ENCODE measurements at places on chromosomes 2 and 18. TPM values are rescaled to one million over a fixed set of nuclear protein-coding genes. Genes with fewer than 3 reads are reported as not detected.
A peak's percentile ranks its signal among the peaks of the same experiment; 100 is the strongest.

Gene EIF4E2
- 41.5 TPM for polyA plus RNA-seq

Gene NTSR2
- not detected for polyA plus RNA-seq

DNA sequence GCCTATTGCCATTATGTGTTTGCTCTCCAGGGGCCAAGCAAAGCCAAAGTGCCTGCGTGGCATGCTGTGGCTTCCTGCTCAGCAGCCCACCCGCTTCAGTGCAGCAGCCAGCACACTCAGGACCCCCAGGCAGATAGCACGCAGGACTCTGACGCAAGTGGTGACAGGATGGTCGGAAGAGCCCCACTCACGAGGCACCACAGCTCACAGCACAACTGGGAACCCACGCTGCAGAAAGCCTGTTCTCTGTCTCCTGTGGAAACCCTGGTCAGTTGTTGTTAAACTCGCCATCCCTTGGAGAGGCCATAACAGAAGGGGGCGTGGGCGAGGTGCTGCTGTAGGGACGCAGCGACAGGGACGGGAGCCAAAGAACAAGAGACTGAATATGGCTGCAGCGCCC is 76.4 kb downstream of the HDAC4 start:
- H3K27ac ChIP-seq = peak overlapping the region; percentile 89
- H3K27me3 ChIP-seq = no peaks in the 10 kb centered on the region
- no peak for DNase-seq
- peak overlapping the region; percentile 34 for H3K4me3 ChIP-seq
- H3K36me3 ChIP-seq = no peaks in the 10 kb centered on the region
- H3K4me1 ChIP-seq = peaks cover 81% of the 10 kb centered on the region

GRCh38 chr2:185522472-185522871 is 216.1 kb upstream of the FSIP2 start:
- no peak for DNase-seq
- no peak overlapping the region for H3K27ac ChIP-seq
- no peaks in the 10 kb centered on the region for H3K27me3 ChIP-seq
- H3K36me3 ChIP-seq = no peaks in the 10 kb centered on the region
- H3K4me3 ChIP-seq = no peak overlapping the region
- H3K4me1 ChIP-seq = no peaks in the 10 kb centered on the region

- no peaks in the 10 kb centered on the region for H3K27me3 ChIP-seq
- DNase-seq = no peak
- H3K27ac ChIP-seq = no peak overlapping the region
- peaks cover 2% of the 10 kb centered on the region for H3K4me1 ChIP-seq
- no peaks in the 10 kb centered on the region for H3K36me3 ChIP-seq
Observed at GRCh38 chr2:167140767-167141166, 252.5 kb downstream of the XIRP2 start.

Gene MC2R
- not detected for polyA plus RNA-seq

DNA sequence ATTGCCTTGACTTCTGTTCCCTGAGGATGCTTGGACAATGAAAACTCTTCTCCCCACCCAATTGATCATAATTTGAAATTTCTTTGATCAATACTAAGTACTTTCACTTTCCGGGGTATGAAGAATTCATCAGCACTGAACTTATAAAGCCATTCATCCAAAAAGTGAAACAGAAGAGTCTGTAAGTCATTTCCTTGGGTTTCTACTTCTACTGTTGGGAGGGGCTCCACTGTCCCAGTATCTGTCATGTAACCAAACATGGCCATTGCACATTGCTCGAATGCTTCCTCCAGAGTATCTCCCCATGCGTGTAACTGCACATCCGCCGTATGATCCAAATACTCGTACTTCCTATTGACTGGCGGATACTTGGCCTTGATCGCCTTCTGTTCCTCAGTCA is 30.3 kb downstream of the NCL start:
- H3K36me3 ChIP-seq = no peaks in the 10 kb centered on the region
- no peak for DNase-seq
- H3K27me3 ChIP-seq = peaks cover 9% of the 10 kb centered on the region
- no peak overlapping the region for H3K27ac ChIP-seq

DNA sequence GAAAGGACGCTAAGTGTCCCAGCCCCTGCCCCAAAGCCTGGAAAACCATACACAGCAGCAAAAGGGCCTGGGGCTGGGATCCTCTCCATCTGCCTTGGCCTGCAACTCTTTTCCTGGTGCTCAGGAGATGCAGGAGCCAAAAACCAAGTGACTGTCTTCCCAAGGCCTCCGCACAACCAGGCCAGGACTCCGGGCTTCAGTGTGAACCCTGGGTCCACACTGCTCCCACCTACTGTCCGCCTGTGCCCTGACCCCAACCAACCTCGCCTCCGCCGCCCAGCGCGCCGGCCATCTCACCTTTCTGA is 1.1 kb downstream of the FEV start:
- no peaks in the 10 kb centered on the region for H3K36me3 ChIP-seq
- peaks cover 59% of the 10 kb centered on the region for H3K27me3 ChIP-seq
- no peak overlapping the region for H3K27ac ChIP-seq
- DNase-seq = no peak
- H3K4me3 ChIP-seq = peak overlapping the region; percentile 26
- H3K4me1 ChIP-seq = peaks cover 52% of the 10 kb centered on the region

DNA sequence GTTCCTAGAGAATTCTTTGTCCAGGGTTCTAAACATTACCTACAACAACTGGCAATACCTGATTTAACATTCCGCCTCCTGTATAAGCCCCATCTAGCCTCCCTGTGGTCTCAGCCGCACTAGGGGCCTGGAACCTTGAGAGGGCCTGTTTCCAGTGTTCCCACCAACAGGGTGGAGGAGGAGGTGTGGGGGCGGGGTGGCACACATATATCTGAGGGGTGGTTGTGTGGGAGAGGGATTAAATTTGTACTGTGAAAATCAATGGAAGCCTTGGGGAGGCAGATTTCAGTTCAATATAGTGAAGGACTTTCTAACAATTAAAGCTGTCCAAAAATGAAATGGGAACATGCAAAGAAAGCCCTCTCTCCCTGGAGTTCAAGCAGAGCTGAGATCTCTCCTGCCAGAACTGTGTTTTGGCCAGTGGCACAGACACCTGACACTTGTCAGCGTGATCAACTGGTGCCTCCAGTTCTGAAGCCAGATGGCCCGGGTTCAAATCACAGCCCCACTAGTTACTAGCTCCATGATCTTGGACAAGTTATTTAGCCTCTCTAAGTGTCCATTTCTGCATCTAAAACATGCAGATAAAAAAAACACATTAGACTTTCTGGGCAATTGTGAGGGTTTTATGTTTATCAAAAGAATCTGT is 17.0 kb upstream of the FZD7 start:
- no peaks in the 10 kb centered on the region for H3K4me1 ChIP-seq
- H3K36me3 ChIP-seq = no peaks in the 10 kb centered on the region
- peaks cover 2% of the 10 kb centered on the region for H3K27me3 ChIP-seq

- peaks cover 5% of the 10 kb centered on the region for H3K27me3 ChIP-seq
- H3K4me3 ChIP-seq = no peak overlapping the region
- no peak for DNase-seq
- peaks cover 24% of the 10 kb centered on the region for H3K4me1 ChIP-seq
Observed at GRCh38 chr2:173136599-173136998, 61.0 kb downstream of the MAP3K20 start.

DNA sequence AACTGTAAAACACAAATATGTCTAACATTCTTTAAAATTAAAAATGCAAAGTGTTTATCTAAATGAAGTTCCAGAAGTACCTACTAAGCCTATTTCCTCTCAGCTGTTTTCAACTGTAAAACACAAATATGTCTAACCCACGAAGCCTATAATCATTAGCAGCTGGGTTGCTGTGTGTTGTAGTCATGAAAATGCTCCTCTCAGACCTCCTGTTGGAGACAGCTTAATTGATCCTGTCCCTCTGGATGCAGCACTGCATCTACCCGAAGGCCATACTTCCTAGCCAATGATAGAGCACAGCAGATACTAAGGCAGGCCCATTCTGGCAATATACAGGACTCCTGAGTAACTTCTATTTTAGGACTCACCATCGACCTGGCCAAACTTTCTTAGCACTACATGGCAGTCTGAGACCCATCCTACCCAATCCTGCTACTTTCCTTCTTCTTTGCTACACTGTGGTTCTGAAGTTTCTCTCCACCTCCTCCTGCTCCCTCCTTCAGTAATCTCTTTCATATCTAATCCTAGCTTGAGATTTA is 92.5 kb upstream of the RBBP8 start:
- H3K4me1 ChIP-seq = peaks cover 2% of the 10 kb centered on the region
- H3K36me3 ChIP-seq = no peaks in the 10 kb centered on the region
- no peak for DNase-seq
- H3K4me3 ChIP-seq = no peak overlapping the region
- H3K27ac ChIP-seq = no peak overlapping the region
- H3K27me3 ChIP-seq = peaks cover 3% of the 10 kb centered on the region

- DNase-seq = no peak
- H3K4me1 ChIP-seq = no peaks in the 10 kb centered on the region
- peaks cover 8% of the 10 kb centered on the region for H3K27me3 ChIP-seq
Observed at GRCh38 chr2:136492901-136493300, 272.4 kb upstream of the THSD7B start.

GRCh38 chr18:46688853-46689525 is 32.0 kb upstream of the LOXHD1 start:
- no peak for DNase-seq
- H3K4me1 ChIP-seq = no peaks in the 10 kb centered on the region
- no peak overlapping the region for H3K27ac ChIP-seq
- peaks cover 1% of the 10 kb centered on the region for H3K27me3 ChIP-seq
- H3K36me3 ChIP-seq = no peaks in the 10 kb centered on the region
- no peak overlapping the region for H3K4me3 ChIP-seq

GRCh38 chr2:236866542-236867340 is 218.9 kb upstream of the COPS8 start:
- H3K27me3 ChIP-seq = peaks cover 2% of the 10 kb centered on the region
- H3K4me3 ChIP-seq = no peak overlapping the region
- peaks cover 5% of the 10 kb centered on the region for H3K4me1 ChIP-seq
- H3K36me3 ChIP-seq = no peaks in the 10 kb centered on the region

DNA sequence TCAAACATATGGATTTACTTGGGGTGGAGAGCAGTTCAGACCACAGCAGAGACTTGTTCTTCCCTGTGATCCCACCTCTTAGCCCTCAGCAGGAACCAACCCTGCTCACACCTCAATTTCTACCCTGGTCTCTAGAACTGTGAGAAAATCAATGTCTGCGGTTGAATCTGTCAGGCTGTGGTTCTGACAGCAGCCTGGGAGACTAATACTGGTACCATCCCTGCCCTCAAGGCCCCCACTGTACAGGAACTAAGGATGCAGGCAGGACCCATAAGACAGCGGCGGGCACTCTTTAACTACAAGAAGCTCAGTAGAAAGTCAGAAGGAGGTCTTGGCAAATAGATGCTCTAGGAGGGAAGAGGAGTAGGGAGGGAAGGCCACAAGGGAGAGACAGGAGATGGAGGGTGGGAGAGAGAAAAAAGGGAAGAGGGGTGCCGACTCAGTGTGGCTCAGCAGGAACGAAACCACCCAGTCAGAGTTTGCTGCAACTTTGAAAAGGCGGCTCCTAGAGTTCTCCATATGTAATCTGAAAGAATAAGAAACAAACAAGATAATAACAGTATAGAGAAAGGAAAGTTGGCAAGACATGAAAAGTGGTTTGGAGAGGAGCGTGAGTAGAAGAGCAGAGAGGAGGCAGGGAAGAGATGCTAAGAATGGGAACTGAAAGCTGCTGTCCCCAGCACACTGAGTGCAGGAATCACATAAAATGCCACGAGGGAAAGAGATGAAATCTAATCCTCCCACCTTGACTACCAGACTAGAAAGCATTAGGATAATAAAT is 323.9 kb upstream of the ID2 start:
- DNase-seq = no peak
- H3K4me3 ChIP-seq = no peak overlapping the region
- peaks cover 12% of the 10 kb centered on the region for H3K36me3 ChIP-seq
- H3K27ac ChIP-seq = no peak overlapping the region
- H3K4me1 ChIP-seq = no peaks in the 10 kb centered on the region

DNA sequence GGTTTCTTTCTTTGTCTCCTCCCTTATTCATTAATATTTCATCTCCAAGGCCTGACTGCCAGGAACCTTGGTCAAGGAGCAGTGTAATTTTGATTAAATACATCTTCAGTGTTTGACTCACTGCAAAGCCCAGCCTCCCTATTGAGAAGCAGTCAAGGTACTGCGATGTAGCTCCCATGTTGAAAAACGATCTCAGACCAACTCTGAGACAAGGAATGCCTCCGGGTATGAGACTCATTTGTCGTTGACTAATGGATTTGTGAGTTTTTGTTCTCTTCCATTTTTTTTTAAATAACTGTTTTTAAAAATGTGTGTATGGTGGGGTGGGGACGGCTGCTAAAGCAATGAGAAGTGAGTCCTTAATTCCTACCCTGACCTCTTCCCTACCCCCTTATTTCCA is 361.6 kb downstream of the SOX11 start:
- no peaks in the 10 kb centered on the region for H3K27me3 ChIP-seq
- no peaks in the 10 kb centered on the region for H3K36me3 ChIP-seq
- H3K27ac ChIP-seq = no peak overlapping the region
- DNase-seq = no peak
- no peak overlapping the region for H3K4me3 ChIP-seq
- no peaks in the 10 kb centered on the region for H3K4me1 ChIP-seq

Gene SLC5A7
- polyA plus RNA-seq = not detected

DNA sequence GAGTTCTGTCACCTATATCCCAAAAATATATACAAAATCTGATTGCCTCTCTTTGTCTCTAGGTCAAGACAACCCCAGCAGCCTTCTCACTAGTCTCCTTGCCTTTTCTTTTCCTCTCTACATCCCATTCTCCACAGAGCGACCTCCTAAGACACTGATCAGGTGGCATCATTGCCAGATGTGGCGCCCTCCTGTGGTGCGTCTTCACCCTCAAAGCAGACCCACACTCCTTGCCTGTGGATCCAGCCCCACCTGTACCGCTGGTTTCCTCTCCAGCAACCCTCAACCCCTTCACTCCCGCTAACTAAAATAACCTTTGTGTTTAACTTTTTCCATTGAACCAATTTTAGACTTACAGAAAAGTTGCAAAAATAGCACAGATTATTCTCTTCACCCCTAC is 273.3 kb downstream of the GLI2 start:
- no peak overlapping the region for H3K4me3 ChIP-seq
- H3K27me3 ChIP-seq = peaks cover 6% of the 10 kb centered on the region
- no peak overlapping the region for H3K27ac ChIP-seq
- no peaks in the 10 kb centered on the region for H3K4me1 ChIP-seq
- H3K36me3 ChIP-seq = peaks cover 12% of the 10 kb centered on the region

- no peaks in the 10 kb centered on the region for H3K36me3 ChIP-seq
- peaks cover 26% of the 10 kb centered on the region for H3K27me3 ChIP-seq
- H3K4me3 ChIP-seq = no peak overlapping the region
- no peaks in the 10 kb centered on the region for H3K4me1 ChIP-seq
- DNase-seq = no peak
Observed at GRCh38 chr18:72674710-72675109, 130.6 kb upstream of the CBLN2 start.

Measured in naive thymus-derived CD8-positive, alpha-beta T cell (primary cell).